ENCODE measurements at places on chromosomes 3 and 15.

GRCh38 chr15:96344706-96345559 lies 14.4 kb downstream of the NR2F2 start:
- no peak for DNase-seq

- no peak for DNase-seq
These were observed 19.2 kb downstream of the GNB4 start for GRCh38 chr3:179432021-179432420.

GRCh38 chr3:99678023-99678422 lies 39.6 kb downstream of the COL8A1 start:
- DNase-seq = peak; percentile 89

DNA sequence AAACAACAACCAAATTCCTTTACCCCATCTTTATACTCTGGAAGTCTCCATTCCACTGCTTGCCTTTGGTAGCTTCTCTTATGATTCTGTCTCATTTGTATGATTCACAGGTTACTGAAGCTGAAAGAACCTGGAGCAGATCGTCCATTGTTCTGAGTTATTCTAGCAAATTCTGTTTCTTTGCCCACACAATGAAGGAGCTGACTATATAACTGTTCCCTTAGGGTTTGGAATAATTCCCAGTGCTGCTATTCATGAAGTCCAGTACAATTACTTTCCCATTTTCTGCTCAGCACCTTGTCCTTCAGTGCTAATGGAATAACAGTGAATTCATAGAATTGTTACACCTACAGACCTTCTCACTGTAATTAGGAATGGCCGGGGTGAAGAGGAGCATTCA lies 167.8 kb downstream of the CHST2 start:
- DNase-seq = no peak

DNA sequence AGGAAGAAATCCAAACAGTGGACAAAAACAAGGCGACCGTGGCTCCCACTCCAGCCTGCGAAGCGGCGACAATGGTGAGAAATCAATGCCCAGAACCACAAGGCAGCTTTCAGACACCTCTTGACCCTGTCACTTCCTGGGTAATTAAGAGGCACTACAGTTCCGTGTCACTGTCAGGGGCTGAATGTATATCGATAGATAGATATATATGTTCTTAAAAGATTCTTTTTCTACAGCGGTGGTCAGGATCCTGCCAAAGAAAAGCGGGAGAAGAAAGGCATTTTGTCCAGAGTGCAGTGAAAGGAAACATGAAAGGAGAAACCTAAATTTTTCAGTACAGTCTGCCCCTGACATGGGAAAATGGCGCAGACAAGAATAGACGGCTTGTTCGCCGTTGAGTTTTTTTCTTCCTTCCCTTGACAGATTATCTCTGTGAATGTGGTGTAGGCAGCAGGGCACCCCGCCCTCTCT lies 56.2 kb upstream of the HES1 start:
- no peak for DNase-seq

DNA sequence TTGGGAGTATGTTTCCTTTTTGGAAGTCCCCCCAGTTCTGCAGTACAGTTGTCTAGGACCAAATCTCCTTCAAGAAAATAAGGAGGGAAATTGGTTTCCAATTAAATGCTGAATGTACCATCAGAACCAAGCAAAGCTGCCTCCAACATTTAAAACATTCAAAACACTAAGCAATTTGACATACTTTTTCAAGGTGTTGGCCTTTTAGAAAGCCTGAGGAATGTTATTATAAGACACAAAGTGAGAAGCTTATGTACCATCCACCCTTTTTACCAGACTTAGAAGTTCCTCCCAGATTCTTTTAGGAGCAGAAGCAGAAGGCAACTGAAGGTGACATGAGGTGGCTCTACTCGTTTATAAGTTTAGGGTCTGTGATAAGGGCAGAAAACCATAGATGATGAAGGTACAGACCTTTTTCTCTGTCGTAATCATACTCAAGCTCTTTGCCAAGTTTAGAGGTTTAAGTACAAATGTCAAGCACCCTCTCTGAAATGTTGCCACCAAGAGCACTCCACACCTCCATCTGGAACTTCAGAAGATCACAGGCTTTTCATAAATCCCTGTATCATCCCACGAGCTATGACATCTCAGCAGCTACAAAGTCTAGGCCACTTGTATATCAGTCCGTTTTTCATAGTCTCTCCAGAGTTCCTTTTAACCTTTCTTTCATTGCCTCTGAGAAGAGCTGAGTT lies 282.5 kb upstream of the THBS1 start:
- DNase-seq = no peak

DNA sequence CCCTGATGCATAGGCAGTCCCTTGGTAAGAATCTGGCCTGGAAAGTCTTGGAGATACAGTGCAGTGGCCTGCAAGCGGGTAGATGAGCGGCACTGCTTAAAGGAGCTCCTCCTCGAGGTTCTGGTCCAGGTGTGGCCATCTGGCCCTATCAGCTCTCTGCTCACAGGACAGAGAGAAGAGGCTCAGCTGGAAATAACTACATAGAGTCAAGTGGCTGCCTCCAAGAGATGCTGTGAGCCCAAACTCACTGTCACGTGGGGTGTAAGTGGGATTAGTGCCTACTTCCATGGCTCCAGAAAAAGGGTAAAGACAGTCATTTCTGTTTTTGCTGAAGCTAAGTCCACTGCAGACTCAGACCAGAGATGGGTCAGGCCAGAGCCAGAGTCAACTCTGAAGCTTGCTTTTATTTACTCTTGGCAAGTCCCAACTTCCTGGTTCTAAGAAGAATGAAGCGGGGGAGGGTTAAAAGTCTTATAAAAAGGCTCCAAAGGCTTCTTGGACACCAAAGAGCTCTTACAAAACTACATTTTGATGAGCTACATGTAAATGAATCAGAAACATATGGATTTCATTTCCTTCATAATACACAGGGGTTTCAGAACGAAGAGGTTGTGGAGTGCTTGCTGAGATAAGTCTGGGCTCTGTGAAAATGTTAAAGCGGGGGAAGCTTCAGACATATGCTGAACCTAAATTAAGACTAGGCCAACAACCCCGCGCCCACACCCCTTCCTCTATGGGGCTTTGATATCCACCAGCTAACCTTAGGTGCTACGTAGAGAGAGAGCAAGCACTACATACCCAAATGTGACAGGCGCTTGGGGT lies 77.1 kb downstream of the PDZRN3 start:
- DNase-seq = peak; percentile 97

- DNase-seq = no peak
These were observed 1.7 kb downstream of the TM4SF19 start for GRCh38 chr3:196336319-196337145.

DNA sequence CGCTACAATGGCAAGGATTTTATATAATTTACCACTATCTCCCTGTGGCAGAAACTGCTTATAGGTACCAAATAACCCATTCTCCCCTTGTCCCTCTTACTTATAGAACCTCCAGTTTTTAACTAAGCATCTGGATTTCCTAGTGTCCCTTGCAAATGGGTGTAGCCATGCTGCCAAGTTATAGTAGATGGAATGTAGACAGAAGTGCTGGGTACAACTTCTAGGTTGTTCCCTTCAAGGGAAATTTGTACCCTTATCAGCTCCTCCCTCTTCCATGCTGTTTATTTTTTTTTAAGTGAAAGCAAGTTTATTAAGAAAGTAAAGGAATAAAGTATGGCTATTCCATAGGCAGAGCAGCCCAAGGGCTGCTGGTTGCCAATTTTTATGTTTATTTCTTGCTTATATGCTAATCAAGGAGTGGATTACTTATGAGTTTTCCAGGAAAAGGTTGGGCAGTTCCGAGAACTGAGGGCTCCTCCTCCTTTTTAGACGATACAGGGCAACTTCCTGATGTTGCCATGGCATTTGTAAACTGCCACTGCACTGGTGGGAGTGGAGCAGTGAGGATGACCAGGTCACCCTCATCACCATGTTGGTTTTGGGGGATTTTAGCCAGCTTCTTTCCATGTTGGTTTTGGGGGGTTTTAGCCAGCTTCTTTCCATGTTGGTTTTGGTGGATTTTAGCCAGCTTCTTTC lies 40.1 kb upstream of the TM4SF19 start:
- DNase-seq = no peak

- DNase-seq = peak; percentile 93
These were observed 49.8 kb upstream of the SLC4A7 start for GRCh38 chr3:27533718-27534573.

DNA sequence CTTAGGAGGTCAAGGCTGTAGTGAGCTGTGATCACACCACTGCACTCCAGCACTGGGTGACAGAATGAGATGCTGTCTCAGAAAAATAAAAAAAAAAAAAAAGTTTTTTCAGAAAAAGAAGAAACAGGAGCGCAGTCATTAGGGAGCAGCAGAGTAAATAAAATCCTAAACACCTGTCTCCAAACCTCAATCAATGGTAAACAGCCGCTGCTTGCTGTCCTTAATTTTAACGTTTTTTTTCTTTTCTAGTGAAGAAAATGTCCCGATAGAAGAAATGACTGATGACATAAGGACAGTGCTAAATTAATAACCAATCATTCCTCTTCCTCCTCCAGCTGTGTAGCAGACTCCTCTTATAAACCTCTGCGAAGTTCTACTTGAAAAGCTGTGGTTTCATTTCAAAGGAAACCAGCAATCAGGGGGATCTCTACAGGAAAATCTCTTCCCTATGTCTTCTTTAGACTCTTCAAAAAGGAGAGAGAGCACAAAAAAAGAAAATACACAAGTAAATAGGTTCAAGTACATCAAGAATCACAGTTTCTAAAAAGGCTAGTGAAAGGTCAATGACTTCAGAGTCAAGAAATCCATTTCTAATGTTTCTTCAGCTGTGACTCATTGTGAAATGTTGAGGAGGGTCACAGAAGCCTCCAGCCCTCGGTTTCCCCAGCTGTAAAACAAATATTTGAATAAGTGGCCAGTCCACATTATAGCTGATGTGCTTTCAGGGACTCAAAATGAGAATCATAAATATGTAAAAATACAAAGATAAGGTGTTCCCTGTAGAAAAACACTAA lies 127.6 kb downstream of the TMCO5A start:
- no peak for DNase-seq

DNA sequence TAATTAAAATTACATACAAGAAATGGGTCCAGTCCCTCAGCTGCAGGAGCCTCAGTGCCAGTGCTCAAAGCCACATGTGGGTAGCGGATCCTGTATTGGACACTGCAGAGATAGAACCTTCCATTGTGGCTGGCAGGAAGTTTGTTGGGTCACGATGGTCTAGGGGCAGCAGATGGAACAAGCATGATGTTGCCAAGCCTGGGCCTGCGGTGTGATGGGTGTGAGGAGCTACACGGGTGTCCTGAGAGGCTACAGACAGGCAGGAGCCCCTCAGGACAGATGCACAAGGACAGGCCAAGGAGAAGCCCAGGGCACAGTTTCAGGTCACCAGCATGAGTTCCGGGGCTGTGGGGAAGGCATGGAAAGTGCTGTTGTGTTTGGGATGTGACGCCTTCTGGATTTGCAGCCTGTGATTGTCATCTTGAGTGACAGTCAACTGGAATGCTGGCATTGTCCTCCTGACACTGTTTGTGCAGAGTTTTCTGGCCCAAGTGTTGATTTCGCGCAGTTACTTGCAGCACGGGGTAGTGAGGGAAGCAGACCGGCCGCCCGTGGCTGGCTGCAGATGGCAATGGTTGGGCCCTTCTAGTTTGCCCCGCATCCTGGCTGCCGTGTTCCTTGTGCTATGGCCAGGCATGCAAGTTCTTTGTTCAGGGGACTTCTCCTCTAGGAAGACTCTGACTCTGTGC lies 177.1 kb downstream of the NSMCE3 start:
- DNase-seq = no peak

- DNase-seq = peak; percentile 72
These were observed 90.4 kb downstream of the ATG7 start for GRCh38 chr3:11362600-11362999.

DNA sequence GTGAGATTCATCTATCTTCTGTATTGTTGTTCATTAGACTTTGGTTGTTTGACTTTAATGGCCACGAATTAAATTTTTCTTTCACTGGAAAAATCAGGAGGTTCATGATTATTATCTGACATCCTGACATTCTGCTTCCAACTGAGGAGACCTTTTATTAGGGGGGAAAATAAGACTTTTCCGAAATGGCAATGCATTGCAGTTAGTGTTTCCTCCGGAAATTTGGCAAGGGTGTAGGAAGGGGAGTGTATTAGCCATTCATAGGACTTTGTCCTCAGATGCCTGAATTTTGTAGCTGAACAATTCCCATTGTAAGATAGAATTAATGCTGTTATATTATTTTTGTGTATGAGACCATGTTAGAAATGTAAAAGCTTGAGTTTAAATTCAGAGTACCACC lies 450.6 kb upstream of the TGFBR2 start:
- no peak for DNase-seq

GRCh38 chr3:144663456-144664436 lies 692.1 kb downstream of the DIPK2A start:
- DNase-seq = no peak

DNA sequence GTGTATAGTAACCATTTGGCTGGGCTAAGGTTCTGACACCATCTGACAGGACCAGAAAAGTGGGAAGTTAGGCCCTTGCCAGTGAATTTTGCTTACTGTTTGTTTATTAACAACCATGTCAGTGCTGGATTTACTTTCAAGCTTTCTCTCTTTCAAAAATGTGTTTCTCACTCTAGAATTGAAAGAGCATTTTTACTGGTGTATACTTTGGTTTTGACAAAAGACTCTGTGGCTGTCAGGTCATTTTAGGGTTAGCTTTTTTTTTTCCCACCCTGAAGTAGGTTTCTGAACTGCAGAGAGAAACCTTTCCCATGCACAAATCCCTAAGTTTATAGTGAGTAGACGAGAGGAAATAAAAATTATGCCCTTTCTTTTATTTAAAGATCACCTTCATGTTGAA lies 230.0 kb upstream of the TBC1D5 start:
- DNase-seq = no peak

GRCh38 chr3:126146525-126147146 lies 33.8 kb downstream of the ALDH1L1 start:
- DNase-seq = no peak

DNA sequence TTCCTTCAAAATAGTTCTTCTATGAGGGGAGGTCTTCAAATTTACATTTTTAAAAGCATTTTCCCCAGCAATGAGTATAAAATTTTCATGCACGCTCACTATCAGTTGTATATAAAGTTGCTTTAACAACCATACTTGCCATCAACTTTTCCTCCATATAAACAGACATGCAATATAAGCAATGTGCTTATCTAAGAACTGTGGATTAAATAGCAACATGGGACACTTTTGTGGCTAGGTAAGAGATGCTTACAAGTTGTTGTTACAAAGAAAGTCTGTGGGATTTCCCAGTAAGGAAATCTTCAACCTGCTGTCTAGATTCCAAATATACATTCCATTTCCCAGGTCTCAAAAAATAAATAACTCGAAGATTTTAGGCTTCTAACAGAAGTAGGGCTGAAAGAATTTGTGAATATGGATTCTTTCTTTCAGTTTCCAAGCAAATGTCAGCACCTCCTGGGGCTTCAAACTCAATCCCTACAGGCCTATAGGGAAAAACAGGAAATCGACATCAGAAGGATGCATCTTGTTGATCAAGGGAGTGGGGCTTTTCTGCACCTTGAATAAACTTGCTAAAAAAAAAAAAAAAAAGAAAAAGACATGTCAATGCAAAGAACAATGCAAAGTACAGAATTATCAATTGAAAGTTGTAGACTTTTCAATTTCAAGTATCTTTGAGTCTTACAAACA lies 16.1 kb downstream of the TNIK start:
- no peak for DNase-seq

DNA sequence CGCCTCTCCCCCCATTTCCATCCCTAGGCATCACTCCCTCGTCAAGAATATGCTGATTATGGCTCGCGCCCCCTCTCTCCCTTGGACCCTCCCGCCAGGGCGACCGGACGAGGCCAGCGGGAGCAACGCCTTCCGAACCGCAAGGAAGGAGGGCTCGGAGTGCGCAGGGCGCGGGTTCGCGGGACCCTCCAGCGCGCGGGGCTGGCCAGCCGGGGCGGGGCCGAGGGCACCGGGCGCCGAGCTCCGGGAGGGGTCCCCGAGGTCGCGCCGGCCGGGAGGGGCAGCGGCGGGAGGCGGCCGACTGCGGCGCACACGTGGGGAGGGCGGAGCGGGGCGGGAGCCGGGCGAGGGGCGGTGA lies 483 bp downstream of the EHD4 start:
- DNase-seq = no peak
